ENCODE measurements at places on chromosomes 13 and 19.
A peak's percentile ranks its signal among the peaks of the same experiment; 100 is the strongest.

- DNase-seq, result no peak
Measured at GRCh38 chr19:34645551-34645950, 31.4 kb downstream of the SCGB2B2 start.

DNA sequence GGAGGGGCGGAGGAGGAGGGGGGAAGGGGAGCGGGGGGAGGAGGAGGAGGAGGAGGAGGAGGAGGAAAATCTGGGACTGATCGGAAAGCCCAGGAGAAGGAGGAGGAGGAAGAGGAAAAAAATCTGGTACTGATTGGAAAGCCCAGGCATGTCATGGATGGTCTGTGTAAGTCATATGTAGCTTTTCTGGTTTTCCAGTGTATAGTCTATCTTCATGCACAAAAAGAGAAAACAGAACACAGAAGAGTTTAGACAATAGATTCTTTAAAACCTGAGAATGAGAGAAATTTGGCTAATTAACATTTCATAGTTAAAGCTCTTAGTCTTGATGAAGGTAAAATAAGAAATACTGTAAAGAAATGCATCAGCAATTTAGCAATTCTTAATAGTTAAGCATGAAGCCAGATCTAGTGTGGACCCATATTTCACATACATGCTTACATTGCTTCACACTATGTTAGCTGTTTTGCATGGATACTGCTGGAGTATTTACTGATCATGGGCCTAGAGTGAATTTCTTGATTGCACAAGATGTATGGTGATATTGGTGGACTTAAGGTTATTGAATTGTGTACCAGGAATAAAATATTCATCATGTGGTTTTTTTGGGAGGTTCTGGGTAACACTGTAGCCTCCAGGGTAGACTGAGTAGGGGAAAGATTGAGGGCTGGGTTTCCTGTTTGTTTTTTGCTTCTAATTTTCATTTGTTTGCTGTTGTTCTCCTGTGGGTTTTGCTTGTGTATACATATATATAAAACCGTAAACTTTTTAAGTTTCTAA is 41.4 kb downstream of the SUCLA2 start:
- DNase-seq, result no peak

DNA sequence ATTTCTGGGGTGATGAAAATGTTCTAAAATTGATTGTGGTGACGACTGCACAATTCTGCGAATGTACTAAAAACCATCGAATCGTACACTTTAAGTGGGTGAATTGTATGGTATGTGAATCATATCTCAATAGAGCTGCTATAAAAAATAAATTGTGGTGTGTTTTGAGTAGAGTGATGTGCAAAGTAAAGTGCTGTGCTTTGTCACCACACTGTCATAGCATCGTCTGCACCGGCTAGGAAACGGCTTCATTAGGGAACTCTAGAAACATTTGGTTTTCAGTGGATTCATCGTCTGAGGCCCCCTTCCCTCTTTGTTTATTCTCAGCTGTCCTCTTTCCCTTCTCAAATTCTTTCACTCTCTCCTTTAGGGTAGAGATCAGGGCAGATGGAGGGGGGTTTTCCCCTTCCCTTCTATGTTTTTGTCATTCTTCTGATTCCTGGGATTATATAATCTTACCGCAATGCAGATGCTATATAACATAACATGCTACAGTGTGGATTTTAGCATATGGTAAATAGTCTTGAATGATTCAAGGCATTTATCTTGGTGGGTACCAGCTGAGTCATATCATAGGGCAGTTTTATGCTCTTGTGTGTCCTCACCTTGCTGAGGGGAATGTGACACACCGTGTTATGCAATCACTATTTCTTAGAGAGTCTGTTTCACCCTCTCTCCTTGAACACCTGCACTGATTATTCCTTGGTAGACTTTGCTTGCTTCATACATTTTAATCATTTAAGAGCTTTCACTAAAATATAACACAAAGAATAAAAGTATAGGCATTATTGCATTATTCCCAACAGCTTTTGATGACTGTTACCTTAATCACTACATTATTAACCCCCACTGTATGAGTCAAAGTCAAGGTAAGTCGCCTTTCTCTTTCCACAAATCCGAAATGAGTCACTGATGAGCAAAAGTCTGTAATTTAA is 239.4 kb downstream of the DCLK1 start:
- DNase-seq, result no peak

DNA sequence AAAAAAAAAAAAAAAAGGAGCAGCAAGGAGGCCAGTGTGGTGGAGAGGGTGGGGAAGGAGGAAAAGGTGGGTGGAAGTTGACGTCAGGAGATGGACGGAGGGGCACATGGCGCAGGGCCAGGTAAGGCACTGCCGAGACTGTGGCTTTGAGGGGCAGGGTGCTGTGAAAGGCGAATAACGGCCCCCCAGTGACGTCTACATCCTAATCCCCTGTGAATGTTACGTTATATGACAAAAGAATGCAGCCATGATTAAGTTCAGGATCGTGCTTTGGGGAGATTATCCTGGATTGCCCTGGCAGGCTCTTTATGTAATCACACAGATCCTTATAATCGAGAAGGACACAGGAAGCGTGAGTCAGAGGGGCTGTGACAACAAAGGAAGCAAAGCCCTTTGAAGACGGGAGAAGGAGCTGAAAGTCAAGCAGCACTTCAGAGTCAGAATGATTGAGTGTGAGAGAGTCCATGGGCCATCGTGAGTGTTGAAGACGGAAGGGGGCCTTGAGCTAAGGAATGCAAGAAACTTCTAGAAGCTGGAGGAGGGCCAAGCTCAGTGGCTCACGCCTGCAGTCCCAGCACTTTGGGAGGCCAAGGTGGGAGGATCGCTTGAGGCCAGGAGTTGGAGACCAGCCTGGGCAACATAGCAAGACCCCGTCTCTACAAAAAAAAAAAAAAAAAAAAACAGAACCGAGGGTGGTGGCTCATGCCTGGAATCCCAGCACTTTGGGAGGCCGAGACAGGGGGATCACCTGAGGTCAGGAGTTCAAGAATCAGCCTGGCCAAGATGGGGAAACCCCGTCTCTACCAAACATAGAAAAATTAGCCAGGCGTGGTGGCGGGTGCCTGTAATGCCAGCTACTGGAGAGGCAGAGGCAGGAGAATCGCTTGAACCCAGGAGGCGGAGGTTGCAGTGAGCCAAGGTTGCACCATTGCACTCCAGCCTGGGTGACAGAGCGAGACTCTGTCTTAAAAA is 13.8 kb upstream of the CEACAM16 start:
- peak; percentile 94 for DNase-seq

DNA sequence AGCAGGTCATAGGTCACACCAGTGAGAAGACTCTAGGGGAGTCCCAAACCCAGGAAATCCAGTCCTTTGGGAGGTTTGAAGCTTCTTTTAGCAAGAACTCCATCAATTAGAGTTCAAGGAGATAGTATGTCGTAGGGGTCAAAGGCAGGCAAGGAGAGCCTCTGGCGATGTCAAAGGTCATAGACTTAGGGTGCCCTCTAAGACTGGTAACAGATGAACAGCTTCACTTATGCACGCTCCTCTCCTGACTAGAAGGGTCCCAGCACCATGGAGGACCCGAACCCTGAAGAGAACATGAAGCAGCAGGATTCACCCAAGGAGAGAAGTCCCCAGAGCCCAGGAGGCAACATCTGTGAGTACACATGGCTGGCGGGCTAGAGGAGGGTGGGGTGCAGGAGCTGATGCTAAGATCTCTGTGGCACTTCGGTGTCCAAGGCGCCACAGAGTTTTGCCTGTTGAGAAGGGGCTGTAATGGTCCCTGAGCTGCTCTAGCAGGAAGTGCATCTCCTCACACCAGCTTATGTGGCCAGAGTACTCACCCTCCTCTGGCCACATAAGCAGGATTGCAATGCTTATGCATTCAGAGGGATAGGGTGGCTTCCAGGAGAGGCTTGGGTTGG is 557 bp downstream of the ZNF576 start:
- DNase-seq, result no peak

GRCh38 chr13:41054212-41054877 is 7.0 kb upstream of the WBP4 start:
- no peak for DNase-seq

DNA sequence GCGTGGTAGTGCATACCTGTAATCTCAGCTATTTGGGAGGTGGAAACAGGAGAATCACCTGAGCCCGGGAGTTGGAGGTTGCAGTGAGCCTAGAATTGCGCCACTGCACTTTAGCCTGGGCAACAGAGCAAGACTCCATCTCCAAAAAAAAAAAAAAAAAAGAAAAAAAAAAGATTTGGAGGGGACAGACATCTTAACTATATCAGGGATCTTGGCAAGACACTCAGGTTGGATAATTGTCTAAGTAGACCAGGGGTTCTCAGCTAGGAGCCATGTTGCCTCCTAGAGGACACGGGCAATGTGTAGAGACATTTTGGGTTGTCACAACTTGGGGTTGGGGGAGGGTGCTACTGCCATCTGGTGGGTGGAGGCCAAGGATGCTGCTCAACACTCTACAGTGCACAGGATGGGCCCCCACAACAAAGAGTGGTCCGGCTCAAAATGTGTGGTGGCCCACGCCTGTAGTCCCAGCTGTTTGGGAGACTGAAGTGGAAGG is 1.9 kb upstream of the ZNF580 start:
- no peak for DNase-seq

- DNase-seq, result no peak
Measured at GRCh38 chr19:46611776-46612175, 10.6 kb downstream of the CALM3 start.

DNA sequence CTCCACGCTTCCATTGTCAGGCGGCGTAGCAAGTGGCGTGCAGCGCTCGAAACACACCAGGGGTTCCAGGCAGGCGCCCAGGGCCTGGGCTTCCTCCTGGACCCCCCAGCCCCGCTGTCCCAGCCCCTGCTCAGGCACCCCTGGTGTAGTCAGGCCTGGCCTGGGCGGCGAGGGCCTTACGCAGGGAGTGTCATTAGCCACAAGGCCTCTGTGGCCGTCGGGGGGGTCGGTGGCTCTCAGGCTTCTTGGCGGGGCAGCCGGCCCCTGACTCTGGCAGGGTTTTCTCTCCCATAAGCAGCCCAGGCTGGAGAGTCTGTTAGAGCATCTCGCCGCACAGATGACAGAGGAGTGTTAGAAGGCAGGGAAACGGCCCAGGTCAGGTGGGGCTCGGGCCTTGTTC is 116.7 kb downstream of the KDM4B start:
- DNase-seq, result no peak

- DNase-seq, result no peak
Measured at GRCh38 chr19:5697890-5698634, 8.0 kb downstream of the RPL36 start.

DNA sequence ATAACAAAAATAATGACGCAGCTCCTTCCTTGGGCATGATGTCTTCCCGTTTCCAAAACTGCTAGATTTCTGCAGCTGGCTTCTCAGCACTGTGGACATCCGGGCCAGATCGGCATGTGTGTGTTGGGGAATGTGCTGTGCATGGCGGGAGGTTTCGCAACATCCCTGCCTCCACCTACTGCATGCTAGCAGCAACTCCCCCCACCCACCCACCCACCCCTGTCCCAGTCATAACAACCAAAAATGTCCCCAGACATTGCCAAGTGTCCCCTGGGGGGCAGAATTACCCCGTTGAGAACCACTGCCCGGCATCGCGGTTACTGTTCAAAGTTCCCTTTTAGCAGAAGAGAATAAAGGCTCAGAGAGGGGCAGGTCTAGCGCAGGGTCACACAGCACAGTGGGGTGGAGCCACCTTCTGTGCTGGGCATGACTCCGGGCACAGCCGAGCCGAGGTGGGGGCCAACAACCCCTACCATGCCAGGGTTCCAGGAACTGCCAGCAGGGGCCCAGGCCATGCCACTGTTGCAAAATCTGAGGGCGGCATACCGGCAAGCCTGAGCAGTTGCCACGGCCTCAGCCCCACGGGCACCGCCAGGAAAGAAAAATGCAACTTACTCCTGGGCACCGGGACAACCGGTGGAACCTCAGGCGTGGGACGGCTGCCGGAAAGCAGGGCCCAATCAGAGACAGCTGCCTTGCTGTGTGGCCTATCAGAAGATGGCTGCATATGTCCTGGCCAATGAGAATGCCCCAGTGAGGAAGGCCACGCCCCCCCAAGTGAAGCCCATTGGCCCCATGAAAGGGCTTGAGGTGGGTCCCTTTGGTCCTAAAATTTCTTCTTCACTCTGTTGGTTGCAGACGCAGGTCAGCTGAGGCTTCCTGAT is 22.5 kb upstream of the NFIC start:
- DNase-seq, result no peak

- no peak for DNase-seq
Measured at GRCh38 chr19:1105873-1106840, 2.4 kb downstream of the GPX4 start.

DNA sequence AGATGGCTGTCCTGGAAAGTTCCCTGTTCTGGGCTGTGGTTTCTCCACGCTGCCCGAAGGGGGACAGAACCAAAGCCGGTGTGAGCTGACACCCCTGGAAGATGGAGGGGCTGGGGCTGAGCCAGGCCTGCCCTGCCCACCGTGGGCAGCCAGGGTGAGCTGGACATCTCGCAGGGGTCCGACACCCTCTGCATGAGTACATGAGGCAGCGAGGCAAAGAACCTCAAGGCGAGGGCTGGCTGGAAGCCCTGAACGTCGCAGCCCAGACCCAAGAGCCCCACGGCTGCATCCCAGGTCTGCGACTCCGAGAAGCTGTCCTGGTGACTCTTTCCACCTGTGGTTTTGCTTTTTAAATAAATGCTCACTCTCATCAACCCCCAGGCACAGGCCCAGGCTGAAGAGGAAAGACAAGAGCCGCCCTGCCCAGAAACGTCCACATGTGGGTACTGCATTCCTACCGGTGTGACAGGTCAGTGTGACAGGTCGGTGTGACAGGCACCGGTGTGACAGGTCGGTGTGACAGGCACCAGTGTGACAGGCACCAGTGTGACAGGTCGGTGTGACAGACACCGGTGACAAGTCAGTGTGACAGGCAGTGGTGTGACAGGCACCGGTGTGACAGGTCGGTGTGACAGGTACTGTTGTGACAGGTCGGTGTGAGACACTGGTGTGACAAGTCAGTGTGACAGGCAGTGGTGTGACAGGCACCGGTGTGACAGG is 30.6 kb downstream of the GAS6 start:
- no peak for DNase-seq

DNA sequence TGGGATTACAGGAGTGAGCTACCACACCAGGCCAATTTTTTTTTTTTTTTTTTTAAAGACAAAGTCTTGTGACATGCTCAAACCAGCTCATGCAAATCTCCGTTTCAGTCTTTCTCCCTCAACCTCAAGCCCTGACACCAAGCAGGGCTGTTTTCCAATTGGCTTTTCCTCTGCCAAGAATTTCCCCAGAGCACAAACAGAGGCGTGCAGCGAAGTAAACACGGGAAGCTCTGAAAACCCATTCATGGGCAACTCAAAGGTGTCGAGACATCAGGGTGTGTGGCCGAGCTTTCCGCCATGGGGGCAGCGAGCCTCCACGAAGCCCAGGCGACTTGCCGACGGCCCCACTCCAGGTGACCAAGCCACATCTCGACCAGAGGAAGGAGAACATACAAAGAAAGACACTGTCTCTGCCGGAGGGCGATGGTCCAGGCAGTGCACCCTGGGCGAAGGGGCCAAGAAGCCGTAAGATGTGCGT is 70.0 kb downstream of the INSR start:
- no peak for DNase-seq

- DNase-seq, result no peak
Measured at GRCh38 chr13:111967572-111968201, 99.3 kb upstream of the SOX1 start.
